ENCODE measurements at places on chromosomes 16 and 17.

GRCh38 chr16:86316967-86317812 is 193.1 kb upstream of the FOXF1 start:
- DNase-seq: no peak

DNA sequence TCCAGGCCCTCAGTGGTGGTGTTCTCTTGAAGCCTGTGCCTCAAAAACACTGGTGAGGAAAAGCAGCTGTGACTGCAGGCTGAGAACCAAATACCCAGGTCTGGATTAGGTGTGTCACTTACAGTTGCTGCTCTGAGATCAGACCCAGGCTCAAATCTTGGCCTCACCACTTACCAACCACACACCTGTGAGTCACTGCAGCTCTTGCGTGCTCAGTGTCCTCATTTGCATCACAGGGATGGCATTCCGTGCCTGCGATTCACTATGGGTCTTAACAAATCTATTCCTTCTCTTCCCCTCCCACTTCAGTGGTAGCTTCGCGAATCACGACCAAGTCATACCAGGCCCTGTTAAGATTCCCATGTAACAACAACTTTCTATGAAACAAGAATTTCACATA is 233.4 kb upstream of the HSBP1 start:
- DNase-seq: no peak

- DNase-seq: no peak
These were observed 207.6 kb downstream of the NPIPB11 start for GRCh38 chr16:29198731-29199521.

- DNase-seq: no peak
These were observed 158.1 kb upstream of the ASIC2 start for GRCh38 chr17:33451221-33451620.

- no peak for DNase-seq
These were observed 184.1 kb downstream of the PMP22 start for GRCh38 chr17:15081008-15081407.

- no peak for DNase-seq
These were observed 13.5 kb upstream of the FBXO47 start for GRCh38 chr17:38980490-38981217.

- DNase-seq: peak; percentile 2
These were observed 183.0 kb downstream of the RBFOX3 start for GRCh38 chr17:79427621-79428539.

- DNase-seq: no peak
These were observed 605 bp downstream of the NLRP1 start for GRCh38 chr17:5583426-5584382.

- DNase-seq: no peak
These were observed 14.2 kb downstream of the ERI2 start for GRCh38 chr16:20791923-20792612.

DNA sequence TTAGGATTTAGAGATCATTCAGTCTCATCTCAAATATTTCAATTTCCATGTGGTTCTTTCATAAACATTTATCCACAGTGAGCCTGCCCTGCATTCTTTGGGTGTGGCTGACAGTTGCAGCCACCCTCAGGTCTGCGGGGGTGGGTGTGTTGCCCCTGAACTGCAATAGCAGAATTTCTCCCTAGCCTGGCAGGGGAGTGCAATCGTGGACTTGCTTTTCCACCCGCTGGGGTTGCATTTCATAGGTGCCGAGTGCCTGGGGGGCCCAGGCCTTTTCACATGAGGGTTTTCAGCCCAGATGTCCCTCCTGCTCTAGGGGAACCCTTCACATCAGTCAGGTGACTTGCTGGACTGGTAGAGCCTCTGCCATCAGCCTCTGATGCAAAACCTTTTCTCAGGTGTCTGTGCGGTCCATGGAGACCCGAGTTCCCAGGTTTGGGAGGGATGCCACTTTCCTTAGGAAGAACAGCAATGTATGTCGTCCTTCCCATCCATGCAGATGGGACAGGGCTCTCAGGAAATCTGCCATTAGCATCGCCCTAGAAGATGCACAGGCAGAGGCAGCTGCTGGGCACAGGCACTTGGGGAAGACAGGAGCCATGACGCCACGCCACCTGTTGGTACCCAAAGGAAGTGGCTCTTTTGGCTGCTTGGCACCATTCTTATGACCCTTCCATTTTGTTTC is 2.4 kb upstream of the USP36 start:
- peak; percentile 31 for DNase-seq

DNA sequence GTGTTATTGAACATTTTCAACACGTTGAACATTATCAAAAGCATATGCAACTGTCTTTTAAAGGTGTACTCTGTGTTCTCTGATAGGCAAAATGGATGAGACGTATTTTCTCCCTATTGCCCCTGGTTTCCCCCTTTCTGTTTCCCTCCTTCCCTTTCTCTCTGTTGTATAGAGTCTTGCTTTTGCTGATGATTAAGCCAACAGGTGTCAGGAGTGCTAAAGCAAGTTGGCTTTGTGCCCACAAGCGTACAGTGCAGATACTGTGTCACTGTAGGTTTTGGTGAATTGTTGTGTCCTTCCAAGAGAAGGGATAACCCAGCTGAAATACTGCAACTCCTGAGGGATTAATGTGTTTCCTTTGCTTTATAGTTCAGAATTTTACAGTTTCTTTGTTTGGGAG is 74.4 kb downstream of the COX10 start:
- DNase-seq: no peak

DNA sequence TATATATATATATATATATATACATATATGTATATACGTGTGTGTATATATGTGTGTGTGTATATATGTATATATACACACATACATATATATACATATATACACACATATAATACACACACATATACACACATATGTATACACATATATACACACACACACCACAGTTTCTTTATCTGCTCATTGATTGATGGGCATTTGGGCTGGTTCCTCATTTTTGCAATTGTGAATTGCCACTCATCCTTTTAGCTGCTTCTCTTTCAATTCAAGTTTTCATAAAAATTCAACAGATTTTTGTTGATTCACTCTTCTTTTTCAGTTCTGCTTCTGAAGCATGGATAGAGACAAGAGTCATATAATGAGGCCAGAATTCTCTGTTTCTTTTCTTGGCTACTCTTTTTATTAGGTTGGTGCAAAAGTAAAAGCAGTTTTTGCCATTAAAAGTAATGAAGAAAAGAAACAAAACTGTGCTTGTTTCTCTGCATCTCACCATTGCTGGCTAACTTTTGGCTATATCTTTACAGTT is 44.5 kb downstream of the SLFN5 start:
- no peak for DNase-seq

- DNase-seq: no peak
These were observed 17.2 kb downstream of the SLC16A6 start for GRCh38 chr17:68273722-68274121.

GRCh38 chr17:1227917-1228780 is 42.1 kb upstream of the BHLHA9 start:
- DNase-seq: peak; percentile 20

- DNase-seq: no peak
These were observed 51.8 kb upstream of the CDC42EP4 start for GRCh38 chr17:73363442-73364154.

GRCh38 chr17:31067691-31068184 is 27.0 kb upstream of the NF1 start:
- DNase-seq: peak; percentile 13

- no peak for DNase-seq
These were observed 30.7 kb downstream of the SLC43A2 start for GRCh38 chr17:1597861-1598342.

Measured in NCI-H1417 (cell line).